NCI-H748 treated with DMSO at 0.1 percent for 48 hours (cell line): ENCODE measurements at places on chromosomes 4 and X.

GRCh38 chr4:71558248-71558647 lies 219.4 kb downstream of the SLC4A4 start:
- DNase-seq = no peak

DNA sequence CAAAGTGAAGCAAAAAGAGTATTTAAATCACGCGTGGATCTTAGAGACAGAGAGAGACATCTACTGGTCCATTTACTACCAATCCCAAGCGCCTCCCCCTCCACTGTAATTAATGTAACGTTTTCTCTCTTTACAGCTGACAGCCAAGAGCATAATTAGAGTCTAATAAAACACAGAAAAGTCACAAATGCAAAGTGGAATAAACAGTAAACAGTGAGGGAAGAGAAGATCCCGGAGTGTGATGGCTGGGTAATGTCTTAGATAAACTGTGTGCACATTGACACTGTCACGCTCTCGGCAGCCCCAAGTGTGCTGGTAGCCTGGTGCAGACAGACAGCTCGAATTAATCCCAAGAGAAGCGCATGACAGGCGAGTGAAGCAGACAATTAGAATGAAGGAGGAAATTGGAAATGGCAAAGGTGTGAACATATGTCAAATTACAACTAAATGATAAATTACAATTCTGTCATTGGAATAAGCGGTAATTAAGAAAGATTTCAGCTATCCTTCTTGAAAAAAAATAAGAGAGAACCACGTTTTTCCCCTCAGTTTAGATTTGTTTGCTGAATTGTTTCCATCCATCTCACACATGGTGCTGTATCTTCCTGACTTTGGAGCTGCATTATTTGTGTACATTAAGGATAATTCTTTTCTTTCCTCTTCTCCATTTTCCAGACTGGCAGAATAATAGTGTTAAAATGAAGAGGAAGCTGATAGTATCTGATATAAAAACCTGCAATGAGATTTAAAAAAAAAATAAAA lies 100.1 kb downstream of the CXXC4 start:
- DNase-seq = peak; percentile 85

- peak; percentile 28 for DNase-seq
Observed at GRCh38 chr4:184648313-184649025, 778 bp downstream of the CASP3 start.

GRCh38 chr4:83894831-83895230 lies 358.9 kb downstream of the GPAT3 start:
- no peak for DNase-seq

- DNase-seq = no peak
Observed at GRCh38 chr4:141248029-141248428, 27.3 kb downstream of the ZNF330 start.

DNA sequence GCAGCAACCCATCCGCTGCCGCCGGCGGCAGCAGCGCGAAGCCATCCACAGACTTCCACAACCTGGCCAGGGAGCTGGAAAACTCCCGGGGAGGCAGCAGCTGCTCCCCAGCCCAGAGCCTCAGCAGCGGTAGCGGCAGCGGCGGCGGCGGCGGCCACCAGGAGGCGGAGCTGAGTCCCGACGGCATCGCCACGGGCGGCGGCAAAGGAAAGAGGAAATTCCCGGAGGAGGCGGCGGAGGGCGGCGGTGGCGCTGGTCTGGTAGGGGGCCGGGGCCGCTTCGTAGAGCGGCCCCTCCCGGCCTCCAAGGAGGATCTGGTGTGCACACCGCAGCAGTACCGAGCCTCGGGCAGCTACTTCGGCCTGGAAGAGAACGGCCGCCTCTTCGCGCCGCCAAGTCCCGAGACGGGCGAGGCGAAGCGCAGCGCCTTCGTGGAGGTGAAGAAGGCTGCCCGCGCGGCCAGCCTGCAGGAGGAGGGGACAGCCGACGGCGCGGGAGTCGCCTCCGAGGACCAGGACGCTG lies 4.9 kb downstream of the PRDM8 start:
- DNase-seq = no peak

GRCh38 chr4:16023776-16024408 lies 59.9 kb downstream of the PROM1 start:
- DNase-seq = no peak

DNA sequence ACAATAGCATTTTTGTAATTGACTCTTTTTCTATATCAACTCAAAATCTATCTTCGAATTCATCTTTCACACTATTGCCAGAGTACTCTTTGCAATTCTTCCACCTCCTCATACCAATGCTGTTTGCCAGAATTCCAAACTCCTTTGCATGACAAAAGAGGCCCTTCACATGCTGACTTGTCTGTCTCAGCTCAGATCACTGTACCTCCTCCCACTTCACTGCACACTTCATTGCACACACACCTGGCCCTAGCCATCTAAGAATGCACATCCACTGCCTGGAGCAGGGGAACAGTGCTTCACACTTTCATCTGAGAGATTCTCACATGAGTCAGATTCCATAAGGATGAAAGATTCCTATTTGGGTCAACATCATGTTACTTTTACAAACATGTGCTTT lies 56.5 kb downstream of the PRDM5 start:
- DNase-seq = no peak

- DNase-seq = no peak
Observed at GRCh38 chr4:140108243-140108642, 45.7 kb downstream of the MAML3 start.

- DNase-seq = no peak
Observed at GRCh38 chr4:23921447-23921845, 31.6 kb upstream of the PPARGC1A start.

DNA sequence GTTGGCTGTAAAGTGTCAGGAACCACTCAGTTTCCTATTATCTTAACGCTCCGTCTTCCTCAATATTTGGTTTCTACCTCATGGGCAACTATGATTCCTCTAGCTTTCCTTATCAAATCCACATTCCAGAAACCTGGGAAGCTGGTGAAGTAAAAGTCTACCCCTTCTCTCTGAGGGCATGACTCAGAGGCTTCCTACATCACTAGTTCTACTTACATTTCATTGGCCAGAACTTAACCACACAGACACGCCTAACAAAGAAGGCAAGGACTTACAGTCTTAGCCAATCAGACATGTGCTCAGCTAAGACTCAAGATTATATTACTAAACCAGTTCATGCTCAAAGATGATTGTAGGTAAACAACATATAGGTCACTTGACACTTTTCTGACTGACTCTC lies 30.4 kb downstream of the COX7B2 start:
- no peak for DNase-seq
